ENCODE measurements at places on chromosomes 1 and 21. TPM values are rescaled to one million over a fixed set of nuclear protein-coding genes. Genes with fewer than 3 reads are reported as not detected.

Gene PADI6
- total RNA-seq = not detected

Gene KCNE1
- total RNA-seq = not detected

Gene SLC9C2
- not detected for total RNA-seq

Gene PLD5
- 1.6 TPM for total RNA-seq

Gene CFAP74
- not detected for total RNA-seq

Gene COL6A1
- total RNA-seq = 20.3 TPM

Gene VAMP3
- 76.7 TPM for total RNA-seq

Gene FAM78B
- 0.29 TPM for total RNA-seq

Gene LIN9
- total RNA-seq = 6.8 TPM

Gene S100B
- not detected for total RNA-seq
